ENCODE measurements at places on chromosomes 12 and 14.
A peak's percentile ranks its signal among the peaks of the same experiment; 100 is the strongest.

- no peak for DNase-seq
These were observed 100.1 kb downstream of the CRADD start for GRCh38 chr12:93777254-93777653.

DNA sequence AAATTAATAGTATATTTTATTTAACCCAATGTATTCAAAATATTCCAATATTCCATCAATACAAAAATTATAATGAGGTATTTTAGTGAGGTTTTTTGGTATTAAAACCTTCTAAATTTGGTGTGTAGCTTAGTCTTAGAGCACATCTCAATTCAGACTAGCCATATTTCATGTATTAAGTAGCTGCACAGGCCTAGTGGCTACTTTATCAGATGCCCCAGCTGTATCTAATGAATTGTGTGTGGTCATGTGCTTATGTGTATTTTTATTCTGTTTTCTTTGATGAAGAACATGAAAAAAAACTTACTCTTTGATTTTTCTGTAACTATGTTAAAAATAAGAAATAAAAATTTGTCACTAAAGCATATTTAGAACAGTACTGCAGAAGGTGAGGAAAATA is 13.2 kb downstream of the ACTR10 start:
- no peak for DNase-seq

- DNase-seq: no peak
These were observed 34.9 kb downstream of the RAB35 start for GRCh38 chr12:120081641-120082040.

DNA sequence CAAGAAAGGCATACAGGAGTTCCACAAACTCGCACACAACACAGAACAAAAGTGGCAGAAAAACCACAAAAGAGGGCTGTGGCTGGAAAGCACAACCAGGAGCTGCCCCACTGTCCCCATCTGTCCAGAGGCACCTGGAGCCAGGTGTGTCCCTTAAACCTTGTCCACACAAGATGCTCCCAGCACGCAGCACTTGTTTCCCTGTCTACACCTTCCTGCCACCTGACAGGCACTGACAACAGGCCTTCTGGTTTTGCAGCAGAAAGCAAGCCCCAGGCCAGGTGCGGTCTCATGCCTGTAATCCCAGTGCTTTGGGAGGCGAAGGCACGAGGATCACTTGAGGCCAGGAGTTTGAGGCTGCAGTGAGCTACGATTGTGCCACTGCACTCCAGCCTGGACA is 3.6 kb downstream of the BTBD6 start:
- DNase-seq: no peak

GRCh38 chr12:102596031-102596430 is 115.7 kb upstream of the IGF1 start:
- DNase-seq: no peak

- DNase-seq: no peak
These were observed 1168.3 kb downstream of the BCL11B start for GRCh38 chr14:98103705-98104104.

- DNase-seq: no peak
These were observed 14.7 kb downstream of the TUBA1A start for GRCh38 chr12:49174218-49174617.

DNA sequence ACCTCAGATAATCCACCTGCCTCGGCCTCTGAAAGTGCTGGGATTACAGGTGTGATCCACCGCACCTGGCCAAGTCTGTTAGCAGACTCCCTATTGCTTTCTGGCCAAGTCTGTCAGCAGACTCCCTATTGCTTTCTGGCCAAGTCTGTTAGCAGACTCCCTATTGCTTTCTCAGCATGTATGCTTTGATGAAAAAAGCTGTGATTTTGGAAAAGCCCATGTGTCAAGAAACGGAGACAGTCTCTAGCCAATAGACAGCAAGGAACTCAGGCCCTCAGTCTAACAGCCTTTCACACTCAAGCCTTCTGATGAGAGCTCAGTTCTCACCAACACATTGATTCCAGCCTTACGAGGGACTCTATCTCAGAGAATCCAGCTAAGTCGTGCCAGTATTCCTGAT is 158.8 kb upstream of the KRR1 start:
- no peak for DNase-seq

GRCh38 chr12:100447381-100447780 is 26.3 kb upstream of the NR1H4 start:
- peak; percentile 26 for DNase-seq

- DNase-seq: no peak
These were observed 7.2 kb upstream of the CCDC197 start for GRCh38 chr14:93989939-93990338.

DNA sequence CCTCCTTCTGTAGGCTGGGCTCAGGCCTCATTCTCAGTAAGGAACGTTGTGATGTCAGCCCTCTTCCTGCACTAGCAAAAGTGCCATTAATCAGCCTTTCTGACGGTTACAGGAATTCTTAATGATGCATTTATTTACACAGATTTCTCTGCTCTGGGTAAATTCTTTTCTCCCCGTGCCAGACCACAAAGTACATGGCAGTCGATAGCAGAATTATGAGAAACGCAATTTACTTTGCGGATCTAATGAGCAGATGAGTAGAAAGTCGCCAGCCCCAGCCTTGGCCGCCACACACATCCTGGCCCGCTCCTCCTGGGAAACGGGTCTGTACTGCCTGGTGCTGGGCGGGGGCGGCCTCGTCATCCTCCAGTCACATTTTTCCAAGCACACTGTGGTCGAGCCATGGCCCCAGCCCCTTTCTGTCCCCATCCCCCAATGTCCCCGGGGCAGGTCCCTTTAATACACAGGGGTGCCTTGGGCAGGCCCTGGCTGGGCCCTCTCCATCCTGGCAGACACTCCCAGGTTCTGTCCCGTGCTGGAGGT is 25.9 kb downstream of the NOC4L start:
- no peak for DNase-seq

DNA sequence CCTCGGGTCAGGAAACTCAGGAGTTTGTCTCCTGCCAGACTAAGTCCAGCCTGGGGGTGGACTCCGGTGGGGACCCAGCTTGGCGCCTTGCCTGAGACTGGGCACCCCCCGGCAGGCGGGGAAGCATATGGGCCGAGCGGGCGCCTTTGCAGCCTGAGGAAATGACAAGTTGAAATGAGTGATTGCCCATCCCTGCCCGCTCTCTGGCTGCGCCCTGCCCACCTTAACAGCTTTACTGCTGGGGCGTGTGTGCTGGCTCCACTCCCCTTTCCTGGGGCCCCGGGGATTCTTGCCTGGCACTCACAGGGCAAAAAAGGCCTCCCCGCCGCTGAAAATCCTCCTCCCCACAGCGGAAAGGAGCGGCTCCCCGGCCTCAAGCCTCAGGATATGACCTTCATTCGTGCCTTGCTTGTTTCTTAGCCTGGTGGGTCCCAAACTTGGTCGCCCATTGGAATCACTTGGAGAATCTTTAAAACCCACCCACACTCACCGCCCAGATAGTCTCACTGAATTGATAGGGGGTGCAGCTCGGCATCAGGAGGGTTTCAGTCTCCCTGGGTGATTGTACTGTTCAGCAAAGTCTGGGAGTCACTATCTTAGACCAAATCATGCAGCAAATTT is 1.5 kb downstream of the RFLNA start:
- DNase-seq: peak; percentile 74

DNA sequence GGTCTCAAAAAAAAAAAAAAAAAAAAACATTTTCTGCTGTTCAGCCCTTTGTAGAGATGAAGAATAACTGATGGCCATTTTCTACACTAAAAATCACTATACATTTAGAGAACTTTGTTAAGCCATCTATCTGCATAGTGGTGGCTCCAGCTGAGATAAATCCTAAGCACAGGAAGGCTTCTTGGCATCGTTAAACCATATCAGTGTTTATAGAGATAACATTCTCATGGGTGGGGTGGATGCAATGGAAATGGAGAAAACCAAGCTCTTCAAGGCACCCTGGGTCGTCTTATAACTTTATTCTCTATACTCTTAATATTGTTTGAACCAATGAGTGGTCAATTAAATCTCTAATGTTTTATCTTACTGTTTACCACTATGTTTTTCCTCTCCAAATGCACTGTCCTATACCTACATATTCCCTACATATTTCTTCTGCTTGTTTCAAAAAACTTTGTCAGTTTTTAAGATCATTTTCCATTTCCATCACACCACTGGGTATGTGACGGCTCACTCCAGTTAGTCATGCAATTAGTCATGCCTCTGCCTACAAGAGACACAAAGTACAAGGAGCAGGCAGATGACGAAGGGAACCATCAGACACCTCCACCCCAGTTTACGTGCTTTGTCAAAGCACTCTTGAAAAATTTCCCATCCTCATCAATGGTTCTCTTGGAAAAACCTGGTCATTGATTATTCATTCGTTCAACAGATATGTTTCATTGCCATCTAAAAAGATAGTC is 119.3 kb upstream of the OVCH1 start:
- DNase-seq: no peak

DNA sequence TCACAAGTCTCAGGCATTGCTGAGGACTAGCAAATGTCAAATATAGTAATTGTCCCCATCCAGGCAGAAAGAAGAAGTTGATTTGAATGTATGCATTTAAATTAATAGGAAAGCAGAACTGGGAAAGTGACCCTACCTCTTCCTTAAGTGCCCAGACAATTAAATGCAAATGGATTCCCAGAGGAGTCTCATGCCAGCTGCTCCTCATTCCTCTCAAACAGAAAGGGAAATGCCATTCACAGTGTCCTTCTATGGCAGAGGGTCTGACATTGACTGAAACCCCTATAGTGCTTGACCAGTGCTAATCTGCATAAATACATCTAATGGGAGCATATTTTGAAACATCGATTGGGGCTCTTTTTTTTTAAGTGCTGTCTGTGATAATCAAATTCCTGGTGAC is 292.4 kb upstream of the SEL1L start:
- DNase-seq: peak; percentile 22

GRCh38 chr12:20350495-20350894 is 17.8 kb upstream of the PDE3A start:
- no peak for DNase-seq

GRCh38 chr12:66345212-66345611 is 42.9 kb downstream of the HELB start:
- no peak for DNase-seq

DNA sequence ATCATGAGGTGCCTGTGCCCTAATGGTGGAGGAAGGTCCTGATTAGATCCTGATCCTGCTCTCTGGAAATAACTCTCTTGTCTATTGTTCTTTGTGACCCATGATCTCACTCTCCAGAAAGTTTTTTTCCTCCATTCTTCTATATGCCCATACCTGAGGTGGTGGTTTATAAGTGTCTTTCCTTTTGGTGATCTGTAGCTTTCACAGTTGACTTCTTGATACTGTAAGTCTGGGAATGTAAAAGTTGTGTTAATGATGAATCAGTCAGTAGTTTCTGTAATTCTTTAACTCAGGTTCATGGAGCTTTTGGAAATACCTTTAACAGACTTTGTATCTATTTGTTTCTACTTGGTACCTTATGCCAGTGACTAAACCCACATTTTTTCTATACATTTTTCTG is 444.0 kb upstream of the FLRT2 start:
- DNase-seq: no peak
